ENCODE measurements at places on chromosomes 6 and 20. TPM values are rescaled to one million over a fixed set of nuclear protein-coding genes. Genes with fewer than 3 reads are reported as not detected.

DNA sequence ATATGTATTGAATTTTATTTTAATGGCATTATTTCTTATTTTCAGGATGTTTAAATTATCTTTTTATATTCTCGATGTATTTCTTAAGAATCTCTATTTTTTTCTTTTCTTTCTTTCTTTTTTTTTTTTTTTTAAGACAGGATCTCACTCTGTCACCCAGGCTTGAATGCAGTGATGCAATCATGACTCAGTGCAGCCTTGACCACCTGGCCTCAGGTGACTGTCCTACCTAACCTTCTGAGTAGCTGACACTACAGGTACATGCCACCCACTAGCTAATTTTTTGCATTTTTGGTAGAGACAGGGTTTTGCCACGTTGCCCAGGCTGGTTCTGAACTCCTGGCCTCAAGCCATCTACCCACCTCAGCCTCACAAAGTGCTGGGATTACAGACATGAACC is 143.8 kb upstream of the LAMA2 start:
- H3K36me3 ChIP-seq = no peaks in the 10 kb centered on the region
- no peaks in the 10 kb centered on the region for H3K27me3 ChIP-seq
- no peaks in the 10 kb centered on the region for H3K4me1 ChIP-seq

DNA sequence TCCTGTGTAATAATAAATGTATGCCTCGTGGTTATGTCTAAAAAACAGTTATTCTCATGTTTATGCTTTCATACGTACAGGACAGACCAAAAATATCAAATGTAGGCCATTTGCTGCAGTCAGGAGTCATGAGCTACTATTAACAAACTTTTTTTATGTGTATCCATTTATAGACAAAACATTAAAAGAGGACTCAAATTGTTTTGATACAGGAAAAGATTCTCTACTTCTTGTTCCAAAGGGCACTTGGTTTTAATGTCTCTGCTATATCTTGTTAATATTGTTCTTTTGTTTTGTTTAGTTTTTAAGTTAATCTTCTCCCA is 155.2 kb downstream of the ZDHHC14 start:
- no peak for DNase-seq
- H3K27ac ChIP-seq = no peak overlapping the region
- H3K4me1 ChIP-seq = no peaks in the 10 kb centered on the region
- H3K36me3 ChIP-seq = no peaks in the 10 kb centered on the region

SCRT2 gene
- total RNA-seq = not detected

MUC22 gene
- not detected for total RNA-seq

WFDC5 gene
- not detected for total RNA-seq

CGAS gene
- 13.7 TPM for total RNA-seq

GRCh38 chr6:132669690-132670291 is 10.8 kb upstream of the TAAR1 start:
- no peaks in the 10 kb centered on the region for H3K4me1 ChIP-seq
- peak overlapping the region; percentile 43 for H3K4me3 ChIP-seq
- no peaks in the 10 kb centered on the region for H3K27me3 ChIP-seq
- no peak for DNase-seq

- H3K36me3 ChIP-seq = peaks cover 30% of the 10 kb centered on the region
Observed at GRCh38 chr20:38066969-38067716, 33.6 kb downstream of the RPRD1B start.

GRCh38 chr20:39861381-39861780 is 827.7 kb downstream of the MAFB start:
- no peak overlapping the region for H3K4me3 ChIP-seq
- no peak for DNase-seq
- H3K27me3 ChIP-seq = no peaks in the 10 kb centered on the region
- no peak overlapping the region for H3K27ac ChIP-seq
- H3K36me3 ChIP-seq = no peaks in the 10 kb centered on the region

HLA-DQB2 gene
- not detected for total RNA-seq

- no peaks in the 10 kb centered on the region for H3K36me3 ChIP-seq
- H3K27ac ChIP-seq = no peak overlapping the region
- H3K4me3 ChIP-seq = no peak overlapping the region
- H3K4me1 ChIP-seq = no peaks in the 10 kb centered on the region
Observed at GRCh38 chr6:1091900-1092299, 220.0 kb upstream of the FOXQ1 start.

GRCh38 chr20:63795178-63795830 is 35.8 kb downstream of the ZBTB46 start:
- H3K27ac ChIP-seq = no peak overlapping the region
- no peak overlapping the region for H3K4me3 ChIP-seq
- H3K4me1 ChIP-seq = no peaks in the 10 kb centered on the region
- no peaks in the 10 kb centered on the region for H3K36me3 ChIP-seq
- no peak for DNase-seq

DNA sequence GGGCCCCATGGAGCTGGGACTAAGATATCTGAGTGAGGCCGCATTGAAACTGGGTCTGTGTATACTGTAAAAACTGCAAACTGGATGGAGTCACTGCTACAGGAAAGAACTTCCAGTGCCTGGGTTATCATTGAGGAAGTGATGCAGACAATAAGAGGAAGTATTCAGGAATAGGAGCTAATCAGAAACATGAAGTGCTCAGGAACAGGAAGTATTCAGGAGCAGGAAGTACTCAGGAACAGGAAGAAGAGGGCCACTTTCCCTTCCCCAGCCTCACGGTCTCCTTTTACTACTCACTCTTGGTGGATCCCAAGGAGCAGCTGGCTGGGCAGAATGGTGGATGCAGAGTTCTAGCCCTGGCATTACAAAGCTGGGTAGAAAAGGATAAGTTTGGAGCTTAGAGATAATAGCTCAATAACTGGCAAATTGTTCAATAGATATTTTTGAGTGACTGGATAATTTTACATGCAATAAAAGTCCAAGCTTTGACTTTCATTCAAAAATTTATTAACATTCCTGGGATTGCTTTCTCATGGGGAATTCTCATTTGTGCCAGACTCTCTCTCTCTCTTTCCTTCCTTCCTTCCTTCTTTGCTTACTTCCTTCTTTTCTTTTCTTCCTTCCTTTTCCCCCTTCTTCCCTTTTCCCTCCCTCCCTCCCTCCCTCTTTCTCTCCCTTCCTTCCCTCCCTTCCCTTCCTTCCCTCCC is 82.2 kb upstream of the PAX1 start:
- H3K36me3 ChIP-seq = no peaks in the 10 kb centered on the region
- no peaks in the 10 kb centered on the region for H3K27me3 ChIP-seq
- no peak overlapping the region for H3K27ac ChIP-seq
- no peaks in the 10 kb centered on the region for H3K4me1 ChIP-seq
- no peak for DNase-seq

- H3K27ac ChIP-seq = no peak overlapping the region
- H3K4me3 ChIP-seq = no peak overlapping the region
- H3K4me1 ChIP-seq = no peaks in the 10 kb centered on the region
- no peak for DNase-seq
Observed at GRCh38 chr20:63612276-63612931, 14.5 kb downstream of the GMEB2 start.

DNA sequence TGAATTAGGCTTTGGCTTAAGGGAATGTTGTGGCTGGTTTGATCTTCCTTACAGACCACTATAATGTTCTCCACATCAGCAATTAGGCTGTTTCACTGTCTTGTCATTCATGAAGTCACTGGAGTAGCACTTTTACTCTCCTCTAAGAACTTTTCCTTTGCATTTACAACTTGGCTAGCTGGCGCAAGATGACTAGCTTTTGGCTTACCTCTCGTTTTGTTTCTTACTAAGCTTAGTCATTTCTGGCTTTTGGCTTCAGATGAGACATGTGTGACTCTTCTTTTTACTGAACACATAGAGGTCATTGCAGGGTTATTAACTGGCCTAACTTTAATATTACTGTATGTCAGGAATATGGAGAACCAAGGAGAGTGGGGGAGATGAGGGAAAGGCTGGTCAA is 143.2 kb downstream of the PTCHD4 start:
- H3K4me1 ChIP-seq = no peaks in the 10 kb centered on the region
- H3K36me3 ChIP-seq = no peaks in the 10 kb centered on the region
- DNase-seq = no peak
- H3K4me3 ChIP-seq = no peak overlapping the region

CLPSL1 gene
- total RNA-seq = not detected

SAMD10 gene
- 3.0 TPM for total RNA-seq

REM1 gene
- 4.3 TPM for total RNA-seq

LGSN gene
- total RNA-seq = not detected

SYNE1 gene
- 462 TPM for total RNA-seq

- no peaks in the 10 kb centered on the region for H3K27me3 ChIP-seq
Observed at GRCh38 chr6:158219228-158219627, 51.1 kb downstream of the GTF2H5 start.

CFAP206 gene
- not detected for total RNA-seq

GRCh38 chr20:9736373-9736772 is 102.5 kb downstream of the PAK5 start:
- no peaks in the 10 kb centered on the region for H3K27me3 ChIP-seq
- H3K36me3 ChIP-seq = no peaks in the 10 kb centered on the region
- no peak overlapping the region for H3K27ac ChIP-seq
- no peak overlapping the region for H3K4me3 ChIP-seq

DNA sequence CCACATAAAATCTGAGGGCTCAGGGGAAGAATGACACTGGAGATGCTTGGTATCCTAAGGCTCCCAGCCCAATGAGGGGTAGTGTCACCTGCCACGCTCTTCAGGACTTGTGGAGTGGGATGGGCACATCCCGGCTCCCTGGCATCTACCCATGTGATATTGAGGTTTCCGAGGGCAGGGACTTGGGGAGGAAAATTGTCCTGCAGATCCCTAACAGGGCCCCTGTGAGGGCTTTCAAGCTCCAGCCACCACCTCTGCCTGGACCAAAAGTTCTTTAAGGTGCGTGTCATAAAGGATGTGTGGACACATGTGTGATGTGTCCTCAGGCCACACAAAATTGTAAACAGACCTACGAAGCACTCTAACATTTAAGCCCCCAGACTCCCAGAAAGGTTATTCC is 2.5 kb downstream of the SCML4 start:
- no peak overlapping the region for H3K27ac ChIP-seq
- no peaks in the 10 kb centered on the region for H3K4me1 ChIP-seq
- no peaks in the 10 kb centered on the region for H3K36me3 ChIP-seq

IYD gene
- 2.3 TPM for total RNA-seq

DNA sequence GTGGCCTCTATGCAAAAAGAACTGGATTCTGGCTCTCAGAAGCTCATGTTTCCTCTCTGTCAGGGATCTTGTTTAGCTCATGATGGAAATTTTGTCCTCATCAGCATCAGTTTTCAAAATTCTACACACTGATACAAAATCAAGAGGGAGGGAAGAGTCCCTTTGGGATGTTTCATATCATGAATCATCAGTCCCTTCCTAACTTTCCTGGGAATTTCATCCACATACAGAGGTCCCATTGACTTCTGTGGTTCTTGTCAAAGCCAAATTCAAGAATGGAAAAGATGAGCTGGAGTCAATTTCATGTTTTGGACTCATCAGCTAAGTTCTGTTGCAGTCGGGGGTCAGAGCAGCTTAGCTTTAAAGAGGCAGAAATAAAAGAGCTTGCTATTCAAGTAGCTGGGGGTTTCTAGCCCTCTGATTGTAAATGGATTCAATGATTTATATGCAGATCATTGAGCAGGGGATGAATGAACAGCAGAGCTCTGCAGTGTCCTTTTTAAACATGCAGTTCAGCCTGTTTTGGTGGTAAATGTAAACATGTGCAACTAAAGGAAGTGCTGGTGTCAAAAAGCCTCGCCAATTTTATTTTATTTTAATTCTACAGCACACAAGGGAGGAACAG is 21.3 kb upstream of the TMEM14A start:
- no peaks in the 10 kb centered on the region for H3K4me1 ChIP-seq
- H3K4me3 ChIP-seq = no peak overlapping the region
- H3K27ac ChIP-seq = no peak overlapping the region
- H3K27me3 ChIP-seq = peaks cover 9% of the 10 kb centered on the region
- no peaks in the 10 kb centered on the region for H3K36me3 ChIP-seq

HLA-DRB5 gene
- total RNA-seq = 3.4 TPM

KCNK5 gene
- 0.41 TPM for total RNA-seq

DNA sequence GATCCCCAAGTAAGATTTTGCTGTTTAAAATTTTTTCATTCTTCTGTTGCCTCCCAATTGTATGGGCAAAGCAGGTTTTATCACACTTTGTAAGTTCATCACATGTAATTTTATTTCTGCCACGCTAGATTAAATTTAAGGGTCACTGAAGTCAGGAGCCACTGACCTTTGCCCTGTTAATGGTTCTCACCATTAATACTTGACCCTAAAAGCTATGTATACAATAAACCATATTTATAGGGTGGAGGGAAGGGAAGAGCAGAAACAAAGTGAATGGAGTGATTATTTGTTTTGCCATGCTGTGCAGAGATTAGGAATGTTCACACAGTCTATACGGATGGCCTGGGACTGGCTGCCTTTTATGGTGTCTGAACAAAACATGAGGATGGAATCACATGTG is 186.7 kb downstream of the BMP2 start:
- no peak overlapping the region for H3K4me3 ChIP-seq
- no peak for DNase-seq
- no peaks in the 10 kb centered on the region for H3K4me1 ChIP-seq
- no peak overlapping the region for H3K27ac ChIP-seq

KCNQ5 gene
- 7.3 TPM for total RNA-seq

DNA sequence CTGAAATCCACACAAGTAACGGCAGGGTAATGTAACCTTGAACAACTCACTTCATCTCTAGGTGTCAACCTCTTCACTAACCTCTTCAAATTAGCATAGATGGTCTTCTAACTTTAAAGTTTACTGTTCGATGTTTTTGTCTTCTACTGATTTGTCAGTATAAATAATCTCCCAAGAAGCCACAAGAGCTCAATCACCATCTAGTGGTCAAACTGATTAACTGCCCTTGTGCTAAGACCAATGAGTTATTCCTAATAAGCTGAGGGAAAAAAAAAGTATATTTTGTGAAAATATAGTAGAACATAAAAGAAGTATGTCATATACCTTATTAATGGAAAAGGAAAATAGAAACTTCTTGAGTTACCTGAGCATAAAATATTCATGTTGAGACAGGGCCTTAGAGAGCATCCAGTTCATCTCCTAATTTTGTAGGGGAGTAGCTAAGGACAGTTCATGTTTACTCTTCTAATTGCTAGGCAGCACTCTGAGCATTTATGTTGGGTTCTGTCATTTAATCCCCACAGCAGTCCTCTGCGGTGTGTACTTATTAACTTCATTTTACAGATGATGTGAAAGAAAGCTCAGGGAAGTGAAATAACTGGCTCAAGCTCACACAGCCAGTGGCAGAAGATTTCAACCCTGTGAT is 317.1 kb downstream of the ESR1 start:
- H3K27me3 ChIP-seq = no peaks in the 10 kb centered on the region
- DNase-seq = no peak
- peaks cover 33% of the 10 kb centered on the region for H3K36me3 ChIP-seq
- H3K4me3 ChIP-seq = no peak overlapping the region

DNA sequence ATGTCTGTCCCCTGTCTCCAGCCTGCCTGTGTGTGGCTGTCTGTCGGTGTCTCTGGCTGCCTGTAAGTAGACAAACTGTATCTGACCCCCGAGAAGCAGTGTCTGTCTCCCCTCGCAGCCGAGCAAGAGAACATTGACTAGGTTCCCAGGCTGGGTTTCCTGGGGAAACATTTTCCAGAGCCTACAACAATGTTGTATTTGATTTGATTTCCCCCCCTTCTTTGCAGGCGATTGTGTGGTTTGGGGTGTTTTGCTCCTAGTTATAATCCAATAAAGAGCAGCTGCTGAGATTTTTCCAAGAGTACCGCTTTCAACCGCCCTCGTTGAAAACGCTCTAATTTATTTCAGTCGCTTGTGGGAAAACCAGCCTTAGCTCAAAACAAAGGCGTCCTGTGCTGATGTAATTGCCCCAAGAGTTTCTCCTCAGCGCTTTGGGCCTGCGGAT is 92.6 kb downstream of the CDC5L start:
- peaks cover 7% of the 10 kb centered on the region for H3K4me1 ChIP-seq
- no peak overlapping the region for H3K4me3 ChIP-seq
- no peak overlapping the region for H3K27ac ChIP-seq
- no peaks in the 10 kb centered on the region for H3K27me3 ChIP-seq

Data from thoracic aorta (tissue), 2 donors.